Esophagus mucosa (tissue), 1 donor: ENCODE measurements at places on chromosomes 13 and 19. TPM values are rescaled to one million over a fixed set of nuclear protein-coding genes. Genes with fewer than 3 reads are reported as not detected.

ONECUT3 gene
- not detected for total RNA-seq

CCDC169 gene
- total RNA-seq: 0.40 TPM

ZNF600 gene
- 6.1 TPM for total RNA-seq

SYDE1 gene
- total RNA-seq: 2.4 TPM

TRIM13 gene
- total RNA-seq: 30.2 TPM

MAB21L1 gene
- 0.28 TPM for total RNA-seq

MICOS13 gene
- 59.1 TPM for total RNA-seq

FXYD1 gene
- total RNA-seq: 2.1 TPM

APLP1 gene
- total RNA-seq: 0.84 TPM

ZNF221 gene
- total RNA-seq: 0.88 TPM

MAMSTR gene
- total RNA-seq: 0.56 TPM

FOXA3 gene
- total RNA-seq: not detected

SLC10A2 gene
- not detected for total RNA-seq

LILRB4 gene
- total RNA-seq: 0.48 TPM

CYP4F12 gene
- 31.5 TPM for total RNA-seq

PRSS57 gene
- not detected for total RNA-seq

MYH14 gene
- total RNA-seq: 66.0 TPM

ZNF83 gene
- 10.7 TPM for total RNA-seq

COMP gene
- 0.16 TPM for total RNA-seq

CEACAM16 gene
- total RNA-seq: not detected

SIGLEC10 gene
- 2.0 TPM for total RNA-seq
